ENCODE measurements at places on chromosomes 2 and 18.

DNA sequence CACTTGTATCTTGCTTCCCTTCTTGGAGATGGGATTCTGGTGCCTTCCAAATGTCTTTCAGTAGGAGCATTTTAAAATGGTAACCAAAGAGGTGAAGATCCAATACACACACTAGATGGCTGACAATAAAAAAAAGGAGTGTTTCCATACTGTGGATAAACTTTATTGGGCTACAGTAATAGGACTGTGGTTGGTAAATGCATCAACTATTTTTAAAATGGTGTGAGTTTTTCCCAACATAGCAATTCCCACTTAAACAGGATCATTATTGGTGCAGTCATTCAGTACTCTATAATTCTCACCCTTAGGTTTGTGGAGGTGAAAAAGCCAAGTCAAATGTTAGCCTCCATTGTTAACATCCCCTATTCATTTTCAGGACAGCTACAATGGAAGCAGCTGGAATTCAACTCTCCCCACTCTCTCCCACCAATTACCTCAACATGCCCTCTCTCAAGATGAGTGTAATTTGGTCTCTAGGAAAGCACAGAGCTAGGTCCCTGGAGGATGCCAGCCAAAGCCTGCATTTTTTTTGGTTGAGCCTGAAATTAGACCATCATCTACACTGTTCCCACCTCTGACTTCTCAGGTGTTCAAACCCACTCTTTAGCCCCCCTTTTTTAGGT is 273.3 kb downstream of the TCF4 start:
- DNase-seq, result no peak

DNA sequence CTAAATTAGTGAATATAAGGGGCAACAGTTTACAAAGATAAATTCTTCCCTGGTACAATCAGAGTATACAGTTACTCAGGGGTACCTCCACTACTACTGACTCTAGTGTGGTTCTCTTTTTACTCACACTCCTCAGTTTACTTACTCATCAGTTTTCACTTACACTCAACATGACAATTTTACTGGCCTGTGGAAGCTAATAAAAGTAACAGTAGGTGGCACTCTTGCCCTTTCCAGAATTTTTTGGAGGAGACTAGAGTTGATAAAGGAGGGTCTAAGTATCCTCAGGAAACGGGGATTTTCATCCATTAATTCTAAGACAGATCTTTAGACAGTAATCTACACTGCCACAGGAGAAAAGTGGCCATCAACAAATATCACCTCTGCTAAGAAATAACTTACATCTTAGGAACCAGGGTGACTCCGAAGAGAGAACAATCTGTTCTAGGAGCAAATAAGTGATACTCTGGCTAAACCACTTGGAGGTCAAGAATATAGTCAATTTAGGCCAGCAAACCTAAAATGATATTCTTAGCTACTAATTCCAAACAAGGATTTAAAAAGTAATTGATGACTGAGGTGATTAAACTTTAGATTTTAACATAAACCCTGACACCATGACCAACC is 61.3 kb downstream of the ATL2 start:
- DNase-seq, result no peak

DNA sequence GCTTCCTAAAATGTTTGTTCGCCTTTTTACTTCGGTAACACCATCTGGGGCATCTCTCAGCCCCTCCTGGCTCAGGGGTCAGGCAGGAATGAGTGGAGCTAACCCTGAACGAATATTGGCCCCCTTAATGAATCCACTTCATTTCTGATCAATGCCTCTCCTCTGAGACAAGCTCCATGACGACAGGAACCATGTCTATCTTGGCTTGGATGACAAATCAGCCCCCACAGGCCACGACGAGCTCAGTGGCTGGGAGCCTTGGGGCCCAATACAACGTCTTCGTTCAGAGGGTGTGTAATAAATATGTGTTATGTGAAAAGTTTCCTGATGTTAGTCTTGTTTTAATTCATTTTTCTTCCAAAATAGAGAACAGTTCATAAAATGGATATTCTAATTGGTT is 133.0 kb downstream of the COL6A3 start:
- DNase-seq, result no peak

- no peak for DNase-seq
These were observed 13.3 kb upstream of the DYM start for GRCh38 chr18:49473721-49474120.

DNA sequence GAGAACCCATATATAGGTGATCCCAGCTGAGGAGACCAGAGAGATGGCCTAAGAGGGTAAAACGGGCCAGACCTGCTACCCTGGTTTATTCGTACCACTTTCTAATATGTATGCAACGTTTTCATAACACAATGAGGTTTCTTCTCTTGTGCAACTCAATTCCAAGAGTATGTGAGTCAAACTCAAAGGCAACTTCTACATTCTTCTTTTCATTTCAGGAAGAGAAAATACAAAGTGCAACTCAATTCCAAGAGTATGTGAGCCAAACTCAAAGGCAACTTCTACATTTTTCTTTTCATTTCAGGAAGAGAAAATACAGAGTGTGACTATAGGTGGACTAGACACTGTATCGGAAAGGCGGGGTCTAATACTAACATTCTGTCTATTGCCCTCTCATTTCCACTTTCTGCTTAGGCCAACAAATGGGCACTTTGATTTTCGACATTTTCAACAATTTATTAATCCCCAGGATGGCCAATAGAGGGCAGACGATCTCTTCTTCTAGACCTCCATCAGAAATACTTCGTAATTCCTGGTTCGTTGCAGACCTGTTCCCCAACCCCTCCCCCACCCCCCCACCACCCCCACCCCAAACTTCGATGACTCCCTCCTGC is 3.7 kb upstream of the CRIM1 start:
- peak; percentile 13 for DNase-seq

DNA sequence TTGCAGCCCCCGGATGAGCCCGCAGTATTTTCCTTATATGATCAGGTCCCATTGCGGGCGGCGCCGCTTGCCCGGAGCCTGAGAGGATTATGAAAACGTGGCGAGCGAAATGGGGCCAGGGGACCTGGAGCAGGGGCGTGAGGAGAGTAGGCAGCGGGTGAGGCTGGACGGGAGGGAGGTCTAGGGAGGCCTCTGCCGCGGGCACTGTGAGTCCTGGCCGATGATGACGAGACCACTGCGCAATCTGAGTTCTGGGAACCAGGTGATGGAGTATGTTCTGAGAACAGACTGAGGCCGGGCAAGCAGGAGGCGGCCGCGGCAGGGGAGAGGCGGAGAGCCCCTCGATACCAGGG is 790 bp upstream of the ACAA2 start:
- no peak for DNase-seq

DNA sequence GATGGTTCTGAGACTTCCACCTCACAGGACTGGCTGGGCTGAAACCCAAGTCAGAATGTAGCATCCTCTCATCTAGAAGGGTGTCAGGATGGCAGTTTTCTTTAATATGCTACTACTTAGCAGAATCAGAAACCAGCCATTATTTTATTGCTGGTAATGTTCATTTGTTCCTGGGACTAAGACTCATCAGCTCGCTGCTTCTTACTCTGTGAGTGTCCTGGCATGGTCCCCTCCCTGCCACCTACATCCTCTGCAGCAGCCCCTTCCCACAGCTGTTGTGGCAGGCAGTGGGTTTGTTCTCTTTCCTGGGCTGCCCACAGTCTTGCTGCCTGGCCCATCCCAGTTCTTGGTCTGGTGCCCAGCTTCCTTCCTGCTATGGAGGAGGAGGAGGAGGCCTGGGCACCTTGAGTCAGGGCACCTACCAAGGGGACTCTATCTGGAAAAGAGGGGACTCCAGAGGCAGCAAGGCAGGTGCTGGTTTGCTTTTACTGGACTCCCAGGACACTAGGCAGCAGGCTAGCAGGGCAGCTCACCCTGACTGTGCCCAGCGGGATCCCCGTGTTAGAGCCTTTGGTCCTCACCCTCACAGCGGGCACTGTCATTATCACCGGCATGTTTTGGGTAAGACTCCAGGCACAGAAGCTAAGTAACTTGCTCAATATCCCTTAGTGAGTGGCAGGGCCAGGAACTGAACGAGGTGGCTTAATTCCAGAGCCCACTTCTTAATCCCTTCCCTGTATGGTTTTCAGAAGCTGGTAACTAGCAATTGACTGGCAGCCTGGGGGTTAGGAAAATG is 62.1 kb downstream of the LRRFIP1 start:
- no peak for DNase-seq

- DNase-seq, result no peak
These were observed 12.8 kb downstream of the B3GNT2 start for GRCh38 chr2:62208758-62209114.

DNA sequence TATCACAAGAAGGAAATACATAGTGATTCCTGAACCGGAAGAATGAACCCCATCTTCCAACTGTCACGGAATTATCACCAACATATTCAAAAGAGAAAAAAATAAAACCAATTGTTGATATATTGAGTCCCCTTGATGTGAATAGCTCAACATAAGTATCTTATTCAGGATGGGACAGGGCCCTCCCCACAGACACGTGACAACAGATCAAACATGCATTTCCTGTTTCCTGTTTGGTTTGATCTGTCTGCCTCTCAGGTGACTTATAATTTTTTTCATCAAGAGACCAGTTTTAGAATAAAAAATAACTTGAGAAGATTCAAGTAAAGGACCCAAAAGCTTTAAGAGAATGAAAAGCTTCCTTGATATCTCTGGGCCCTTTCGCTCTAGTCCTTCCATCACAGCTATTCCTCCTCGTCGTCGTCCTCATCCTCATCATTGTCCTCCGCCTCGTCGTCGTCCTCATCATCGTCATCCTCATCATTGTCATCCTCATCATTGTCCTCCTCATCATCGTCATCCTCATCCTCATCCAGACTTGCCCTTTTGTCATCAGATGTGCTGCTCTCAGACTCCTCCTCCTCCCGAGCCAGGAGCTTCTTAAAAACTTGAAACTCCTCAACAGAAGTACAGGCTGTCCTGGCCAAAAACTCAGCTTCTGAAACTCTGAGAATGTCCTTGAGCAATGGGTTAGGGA is 6.3 kb downstream of the MTERF4 start:
- DNase-seq, result no peak

- DNase-seq, result no peak
These were observed 548.5 kb downstream of the SLC4A3 start for GRCh38 chr2:220175967-220176366.

DNA sequence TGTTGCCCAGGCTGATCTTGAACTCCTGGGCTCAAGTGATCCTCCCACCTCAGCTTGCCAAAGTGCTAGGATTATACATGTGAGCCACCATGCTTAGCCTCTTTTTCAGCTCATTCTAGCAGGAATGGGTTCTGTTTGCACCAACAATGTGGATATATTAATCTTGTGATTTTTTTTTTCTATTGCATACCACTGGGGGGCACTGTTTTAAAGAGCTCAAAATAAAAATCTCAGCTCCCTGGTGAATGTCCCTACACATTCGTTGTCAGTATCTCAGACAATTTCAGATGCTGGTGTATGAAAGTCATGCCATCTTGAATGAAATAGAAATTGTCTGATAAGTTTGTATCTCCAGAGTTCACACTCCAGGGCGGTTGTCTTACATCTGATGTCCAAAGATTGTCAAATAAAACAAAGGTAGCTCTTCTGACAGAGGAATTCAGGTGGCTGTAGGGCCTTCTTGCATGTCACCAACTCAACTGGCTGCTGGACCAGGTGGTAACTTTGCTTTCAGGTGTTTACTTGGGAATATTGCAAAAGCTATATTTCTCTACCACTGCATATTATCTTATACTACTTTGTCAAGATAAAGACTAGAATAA is 3.1 kb upstream of the MATN3 start:
- DNase-seq, result no peak

DNA sequence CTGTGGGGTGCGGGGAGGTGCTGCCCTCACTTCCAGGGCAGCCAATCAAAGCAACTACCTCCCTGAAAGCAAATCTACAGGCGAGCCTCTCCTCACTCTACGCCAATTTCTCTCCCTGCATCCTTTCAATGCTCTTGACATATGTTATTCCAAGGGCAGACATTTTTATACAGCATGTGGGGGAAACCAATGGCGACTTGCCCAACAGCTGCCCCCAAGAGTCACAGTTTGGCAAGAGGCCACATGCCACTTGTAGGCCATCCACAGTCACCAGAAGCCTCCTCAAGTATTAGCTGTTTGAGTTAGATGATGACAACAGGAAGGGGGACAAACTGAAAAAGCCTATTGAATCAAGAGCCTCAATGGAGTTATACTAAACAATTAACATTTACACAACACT is 114.6 kb downstream of the MYO5B start:
- no peak for DNase-seq

GRCh38 chr2:157150747-157151146 is 106.8 kb upstream of the GALNT5 start:
- DNase-seq, result no peak

DNA sequence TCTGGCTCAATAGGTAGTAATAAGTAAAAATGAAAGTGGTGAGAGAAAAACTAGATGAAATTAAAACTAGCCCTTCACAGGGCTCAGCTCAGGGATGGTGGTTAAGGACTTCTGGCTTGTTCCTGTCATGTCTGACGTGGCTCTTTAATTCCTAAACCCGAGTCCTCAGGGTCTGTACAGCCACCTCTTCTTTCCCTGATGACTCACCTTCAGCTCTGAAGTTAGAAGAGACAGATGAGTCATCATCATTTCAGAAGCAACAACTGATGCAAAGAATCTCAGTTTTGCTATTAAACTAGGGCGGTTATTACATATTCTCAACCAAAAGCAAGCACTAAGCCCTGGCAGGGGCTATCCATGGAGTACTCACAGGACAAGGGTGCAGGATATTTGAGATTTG is 24.0 kb upstream of the ITGB6 start:
- no peak for DNase-seq

- DNase-seq, result no peak
These were observed 35.9 kb downstream of the PTGR3 start for GRCh38 chr18:75173125-75173432.

DNA sequence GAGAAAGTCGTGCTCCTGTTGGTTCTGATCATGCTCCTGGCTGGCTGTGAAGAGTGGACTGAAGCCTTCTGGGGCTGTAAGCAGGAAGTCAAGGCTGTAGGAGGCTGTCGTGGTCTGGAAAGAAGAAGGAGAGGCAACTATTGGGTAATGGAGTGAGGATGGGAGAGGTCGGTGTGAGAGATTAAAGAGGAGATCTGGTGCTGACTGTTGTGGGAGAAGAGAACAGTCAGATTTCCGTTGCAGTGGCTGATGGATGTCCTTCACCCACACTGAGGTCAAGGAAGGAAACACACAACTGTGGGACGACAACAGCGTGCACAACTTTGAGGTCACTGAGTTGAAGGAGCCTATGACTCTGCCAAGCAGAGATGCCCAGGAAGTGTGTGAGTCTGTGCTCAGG is 2.8 kb upstream of the PSMD1 start:
- DNase-seq, result no peak

DNA sequence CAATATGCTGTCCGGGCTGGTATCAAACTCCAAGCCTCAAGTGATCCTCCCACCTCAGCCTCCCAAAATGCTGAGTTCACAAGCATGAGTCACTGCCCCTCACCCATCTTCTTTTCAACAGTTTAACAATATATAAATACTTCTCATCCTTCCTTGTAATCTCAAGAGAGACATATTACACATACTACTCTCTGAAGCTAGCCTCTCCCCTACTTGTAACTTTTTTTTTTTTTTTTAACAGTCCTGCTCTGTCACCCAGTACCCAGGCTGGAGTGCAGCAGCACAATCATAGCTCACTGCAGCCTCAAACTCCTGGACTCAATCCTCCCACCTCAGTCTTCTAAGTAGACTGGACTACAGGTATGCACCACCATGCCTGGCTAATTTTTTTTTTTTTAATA is 5.7 kb downstream of the GFPT1 start:
- DNase-seq, result no peak

Data from substantia nigra (tissue), 51 donors.